ENCODE measurements at places on chromosomes 1 and 21. TPM values are rescaled to one million over a fixed set of nuclear protein-coding genes. Genes with fewer than 3 reads are reported as not detected.

Gene BLACAT1
- under 0.01 TPM for total RNA-seq

Gene S100A1
- not detected for total RNA-seq

Gene ZBTB7B
- 7.7 TPM for total RNA-seq

Gene STPG1
- total RNA-seq, result 3.6 TPM

Gene S100A4
- 7.5 TPM for total RNA-seq

Gene BACH1
- 132 TPM for total RNA-seq

Gene CLEC20A
- not detected for total RNA-seq

Gene WNT3A
- total RNA-seq, result not detected

Gene THEM5
- total RNA-seq, result not detected

Gene ROR1
- total RNA-seq, result 10.0 TPM

Data from IMR-90 (cell line).